Stimulated activated CD4-positive, alpha-beta T cell treated with anti-CD3 and anti-CD28 coated beads, Interleukin-1b, Interleukin-23, amount 100 ng/mL, for 48 hours (primary cell): ENCODE measurements at places on chromosomes 13 and 19.

DNA sequence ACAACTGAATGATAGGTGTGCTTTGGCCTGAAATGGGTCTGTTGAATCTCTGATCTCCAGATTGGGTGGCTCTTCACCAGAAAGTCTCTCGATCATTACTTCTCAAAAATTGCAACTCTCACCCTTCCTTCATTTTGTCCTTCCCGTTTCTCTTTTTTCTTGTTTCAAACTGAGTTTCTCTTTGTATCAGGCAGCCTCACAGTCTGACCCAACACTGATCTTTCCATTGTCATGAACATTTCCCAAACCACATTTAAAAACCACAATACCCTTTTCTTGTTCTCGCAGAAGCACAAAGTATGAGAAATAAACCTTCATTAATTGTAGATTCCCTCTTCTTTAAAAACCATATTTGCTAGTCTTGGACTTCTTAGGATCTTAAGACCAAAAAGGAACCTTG lies 33.6 kb upstream of the HMGB1 start:
- DNase-seq = no peak

DNA sequence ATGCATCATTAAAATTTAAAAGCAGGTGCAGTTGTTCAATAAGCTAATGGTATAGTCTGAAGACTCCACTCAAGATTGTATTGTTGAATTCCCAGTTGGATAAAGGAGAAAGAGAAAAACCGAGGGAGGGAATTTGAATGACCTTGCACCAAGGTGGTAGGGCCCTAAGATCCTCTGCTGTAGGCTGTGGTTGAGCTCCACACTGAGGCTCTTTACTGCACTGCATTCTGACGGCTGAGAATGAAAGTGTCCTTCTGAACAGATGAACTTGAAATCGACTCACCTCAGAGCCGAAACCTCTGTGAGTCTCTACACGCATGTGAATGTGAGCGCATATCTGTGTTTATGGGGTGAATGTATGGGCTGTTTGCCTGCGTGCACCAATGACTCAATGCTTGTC lies 388.9 kb upstream of the DACH1 start:
- no peak for DNase-seq

DNA sequence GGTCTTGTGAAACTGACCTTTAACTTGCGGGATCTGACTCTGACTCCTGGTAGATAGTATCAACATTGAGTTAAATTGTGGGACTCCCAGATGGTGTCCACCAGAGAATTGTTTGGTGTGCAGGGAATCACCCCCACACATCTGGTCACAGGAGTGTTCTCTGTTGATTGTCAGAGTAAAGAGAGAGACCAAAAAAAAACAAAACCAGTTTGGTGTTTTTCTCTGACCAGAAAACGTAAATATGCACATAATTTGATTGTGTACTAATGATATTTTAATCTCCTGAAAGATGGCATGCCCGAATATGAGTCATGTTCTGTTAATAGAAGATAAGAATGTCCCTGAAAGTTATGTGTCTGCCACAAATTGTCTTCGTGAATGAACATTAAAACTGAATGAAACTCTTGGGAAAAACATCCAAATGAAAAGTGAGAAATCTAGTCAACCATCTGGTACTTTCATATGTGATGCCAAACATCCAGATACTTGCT lies 118.5 kb upstream of the GPC6 start:
- DNase-seq = no peak

- DNase-seq = peak; percentile 74
These were observed 14.1 kb downstream of the KLF2 start for GRCh38 chr19:16338470-16339360.

- no peak for DNase-seq
These were observed 24.9 kb upstream of the GAS6 start for GRCh38 chr13:113888701-113889330.

- DNase-seq = no peak
These were observed 1.8 kb downstream of the ZNF114 start for GRCh38 chr19:48271531-48272151.

DNA sequence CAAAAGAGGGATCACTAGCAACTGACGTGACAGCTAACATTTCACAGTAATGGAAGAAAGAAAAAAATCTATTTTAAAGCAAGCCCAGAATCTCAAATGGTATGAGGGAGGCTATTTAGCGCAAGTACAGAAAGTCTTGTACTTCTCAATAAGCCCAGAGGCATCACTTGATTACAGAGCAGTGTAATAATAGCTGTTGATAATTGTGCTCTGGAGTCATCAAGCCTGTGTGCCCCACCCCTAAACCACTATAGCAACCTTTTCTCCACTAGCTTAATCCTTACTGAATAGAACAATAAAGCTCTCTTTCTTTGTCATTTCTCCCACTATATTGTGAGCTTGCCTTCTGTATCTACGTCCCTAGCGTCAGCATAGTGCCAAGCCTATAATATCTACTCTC lies 56.6 kb downstream of the FREM2 start:
- DNase-seq = no peak

DNA sequence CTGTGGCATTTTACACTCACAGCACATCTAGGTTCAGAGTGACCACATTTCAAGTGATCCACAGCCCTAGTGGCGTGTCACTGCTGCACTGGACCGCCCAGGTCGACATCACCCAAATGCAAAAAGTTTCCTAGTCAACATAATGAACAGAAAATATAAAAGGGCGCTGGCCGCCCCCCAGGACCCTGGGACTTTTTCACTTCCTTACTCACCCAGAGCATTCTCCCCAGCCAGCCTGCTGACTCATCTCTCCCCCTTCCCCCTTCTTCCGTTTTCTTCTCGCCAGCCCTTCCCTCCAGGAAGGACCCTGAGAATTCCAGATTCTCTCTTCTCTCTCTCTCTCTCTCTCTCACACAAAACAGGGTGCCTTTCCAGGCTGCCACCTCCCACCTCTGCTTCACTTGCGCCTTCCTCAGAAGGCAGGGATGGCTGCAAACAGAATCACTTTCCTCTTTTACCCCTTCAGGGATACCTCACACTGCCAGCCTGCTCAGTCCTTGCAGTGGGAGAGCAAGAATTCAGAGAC lies 21.0 kb upstream of the GRWD1 start:
- DNase-seq = no peak
